Gastroesophageal sphincter (tissue), 4 donors: ENCODE measurements at places on chromosomes 5 and 9.

DNA sequence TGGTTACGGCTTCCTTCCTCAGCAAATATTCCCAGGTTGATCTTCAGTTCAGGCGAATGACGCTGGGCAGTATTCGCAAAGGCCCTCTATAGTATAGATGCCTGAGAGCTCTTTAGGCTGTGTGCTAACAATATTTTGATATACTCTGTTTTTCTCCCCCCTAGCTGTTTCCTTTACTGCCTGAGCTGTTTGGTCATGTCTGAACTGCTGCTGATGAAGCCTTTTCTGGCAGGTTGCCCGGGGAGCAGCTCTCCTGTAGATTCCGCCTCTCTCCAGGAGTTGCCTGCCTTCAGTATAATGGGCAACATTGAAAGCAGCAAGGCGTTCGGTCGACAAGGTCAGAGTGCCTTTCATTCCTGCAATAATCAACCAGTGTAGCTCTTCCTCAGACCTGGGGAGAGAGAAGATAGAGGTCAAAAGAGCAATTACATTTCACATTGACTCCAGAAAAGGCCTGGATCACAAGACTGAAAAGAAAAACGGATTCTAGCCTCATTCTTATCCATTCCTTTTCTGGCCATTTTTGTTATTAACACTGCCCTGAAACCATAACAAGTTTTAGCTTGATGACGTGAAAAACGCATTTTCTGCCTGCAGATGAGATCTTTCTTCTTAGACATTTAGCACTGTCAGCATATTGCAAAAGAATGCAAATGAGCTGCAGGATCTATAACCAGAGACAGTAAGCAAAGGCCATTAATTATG, 60.1 kb upstream of the ZNF608 start:
- no peaks in the 10 kb centered on the region for H3K36me3 ChIP-seq
- no peaks in the 10 kb centered on the region for H3K27me3 ChIP-seq
- peaks cover 14% of the 10 kb centered on the region for H3K4me1 ChIP-seq
- ATAC-seq, result peak; percentile 60
- H3K4me3 ChIP-seq, result no peak overlapping the region

GRCh38 chr5:37873988-37874387, 34.1 kb upstream of the GDNF start:
- H3K4me3 ChIP-seq, result no peak overlapping the region
- H3K27ac ChIP-seq, result no peak overlapping the region
- ATAC-seq, result no peak

- no peaks in the 10 kb centered on the region for H3K4me1 ChIP-seq
- no peak for ATAC-seq
- H3K36me3 ChIP-seq, result no peaks in the 10 kb centered on the region
These were observed 1242.0 kb upstream of the ACO1 start for GRCh38 chr9:31142456-31142855.

- H3K27me3 ChIP-seq, result no peaks in the 10 kb centered on the region
- no peaks in the 10 kb centered on the region for H3K36me3 ChIP-seq
- H3K4me3 ChIP-seq, result no peak overlapping the region
- no peaks in the 10 kb centered on the region for H3K4me1 ChIP-seq
These were observed 11.2 kb downstream of the ALG2 start for GRCh38 chr9:99210572-99210971.

DNA sequence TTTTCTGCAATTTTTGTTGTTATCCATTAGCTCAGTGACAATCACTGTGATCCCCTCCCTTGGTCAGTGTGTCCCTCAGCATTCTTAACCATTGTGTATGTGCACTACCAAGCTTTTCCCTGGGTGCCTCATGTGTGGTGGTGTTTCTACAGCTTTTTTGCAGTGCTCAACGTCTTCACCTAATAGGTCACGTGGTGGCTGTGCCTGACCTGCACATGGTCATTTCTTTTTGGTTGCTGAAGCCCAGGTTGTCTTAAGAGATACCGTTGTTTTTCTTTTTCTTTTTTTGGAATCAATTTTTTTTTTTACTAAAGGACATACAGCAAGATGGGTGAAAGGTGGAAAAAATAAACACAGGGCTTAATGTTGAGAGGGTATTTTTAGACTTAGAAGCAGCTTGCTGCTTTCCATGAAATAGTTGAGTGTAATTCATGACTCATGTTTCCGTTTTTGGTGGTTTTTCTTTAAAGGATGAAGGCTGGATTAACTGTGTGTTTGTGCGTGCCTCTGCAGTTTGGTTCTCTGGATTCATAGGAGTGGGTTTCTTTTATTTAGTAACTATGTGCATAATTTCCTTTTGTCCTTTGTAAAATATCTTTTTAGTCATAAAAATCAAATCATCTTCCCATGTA, 22.2 kb downstream of the SH3GL2 start:
- H3K4me1 ChIP-seq, result no peaks in the 10 kb centered on the region
- no peak overlapping the region for H3K4me3 ChIP-seq
- no peaks in the 10 kb centered on the region for H3K27me3 ChIP-seq
- H3K36me3 ChIP-seq, result no peaks in the 10 kb centered on the region

GRCh38 chr9:3401221-3401954, 124.4 kb downstream of the RFX3 start:
- no peak overlapping the region for H3K27ac ChIP-seq
- no peaks in the 10 kb centered on the region for H3K27me3 ChIP-seq
- no peaks in the 10 kb centered on the region for H3K36me3 ChIP-seq
- ATAC-seq, result no peak

DNA sequence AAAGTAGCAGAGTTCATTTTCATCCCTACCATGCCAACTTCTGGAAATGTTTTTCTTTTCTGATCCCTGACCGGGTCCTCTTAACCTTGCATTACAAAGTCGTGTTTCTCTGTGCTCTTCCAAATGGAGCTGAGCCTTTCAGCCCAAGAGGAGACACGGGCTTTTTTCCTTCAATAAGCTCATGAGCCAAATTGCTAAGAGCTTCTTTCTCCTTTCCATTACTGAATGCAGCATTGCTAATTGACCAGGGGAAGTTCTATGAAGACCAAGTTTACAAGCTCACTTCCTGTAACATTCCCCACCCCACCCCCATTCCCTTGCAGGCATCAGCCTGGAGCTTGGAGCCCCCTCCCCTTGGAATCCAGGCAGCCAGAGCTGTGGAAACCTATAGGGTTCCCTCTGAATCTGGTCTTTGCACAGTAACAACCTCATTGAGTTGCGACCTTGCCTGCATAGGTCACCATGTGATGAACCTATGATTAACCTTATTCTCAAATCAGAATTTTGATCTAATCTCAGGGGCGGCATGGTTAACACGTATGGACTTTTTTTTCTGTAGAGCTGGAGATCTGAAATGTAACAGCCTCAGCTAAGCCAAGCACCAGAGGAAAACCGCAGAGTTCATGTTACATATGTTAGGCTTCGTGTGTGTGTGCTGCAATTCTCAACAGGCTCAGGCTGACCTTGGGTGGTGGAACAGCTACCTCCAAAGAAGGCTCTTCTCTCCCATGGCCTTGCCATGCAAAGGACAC, 395.7 kb upstream of the ZNF462 start:
- H3K27ac ChIP-seq, result no peak overlapping the region
- H3K36me3 ChIP-seq, result no peaks in the 10 kb centered on the region
- no peak overlapping the region for H3K4me3 ChIP-seq
- ATAC-seq, result no peak
- H3K4me1 ChIP-seq, result no peaks in the 10 kb centered on the region

DNA sequence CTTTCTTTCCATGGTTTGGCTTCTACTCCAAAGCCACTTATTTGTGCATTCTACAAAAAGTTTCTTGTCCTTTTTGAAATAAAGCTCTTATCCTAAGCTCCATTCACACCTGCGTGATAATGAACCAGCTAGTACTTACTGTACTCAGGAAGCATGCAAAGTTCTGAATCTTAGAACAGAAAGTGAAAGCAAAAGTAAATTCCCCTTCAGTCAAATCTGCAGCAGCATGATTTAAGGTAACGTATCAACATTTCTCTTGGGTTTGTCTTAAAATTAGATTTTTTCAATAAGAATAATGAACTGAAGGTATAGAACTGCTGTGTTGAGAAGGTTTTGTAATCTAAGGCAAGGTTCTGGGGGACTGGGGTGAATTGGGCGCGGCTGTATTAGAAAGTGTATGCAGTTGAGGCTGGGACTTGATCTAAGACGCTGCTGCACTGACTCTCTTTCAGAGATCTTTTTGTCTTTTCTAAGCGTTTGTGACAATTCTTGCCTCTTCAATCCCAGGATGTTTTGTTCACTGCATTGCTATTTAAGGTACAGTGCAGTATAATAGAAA, at the start of gene ERAP2:
TSS of gene ERAP2 (plus strand) at position 209 of the 559 bp plus-strand sequence. CDS start 3,186 bp downstream, outside the sequence.
- peak within 1 kb of the TSS; percentile 83 for H3K27ac ChIP-seq
- H3K27me3 ChIP-seq, result no peaks in the 10 kb centered on the region
- no peaks in the 10 kb centered on the region for H3K4me1 ChIP-seq
- H3K4me3 ChIP-seq, result peak within 1 kb of the TSS; percentile 100
- peak; percentile 55 for ATAC-seq

DNA sequence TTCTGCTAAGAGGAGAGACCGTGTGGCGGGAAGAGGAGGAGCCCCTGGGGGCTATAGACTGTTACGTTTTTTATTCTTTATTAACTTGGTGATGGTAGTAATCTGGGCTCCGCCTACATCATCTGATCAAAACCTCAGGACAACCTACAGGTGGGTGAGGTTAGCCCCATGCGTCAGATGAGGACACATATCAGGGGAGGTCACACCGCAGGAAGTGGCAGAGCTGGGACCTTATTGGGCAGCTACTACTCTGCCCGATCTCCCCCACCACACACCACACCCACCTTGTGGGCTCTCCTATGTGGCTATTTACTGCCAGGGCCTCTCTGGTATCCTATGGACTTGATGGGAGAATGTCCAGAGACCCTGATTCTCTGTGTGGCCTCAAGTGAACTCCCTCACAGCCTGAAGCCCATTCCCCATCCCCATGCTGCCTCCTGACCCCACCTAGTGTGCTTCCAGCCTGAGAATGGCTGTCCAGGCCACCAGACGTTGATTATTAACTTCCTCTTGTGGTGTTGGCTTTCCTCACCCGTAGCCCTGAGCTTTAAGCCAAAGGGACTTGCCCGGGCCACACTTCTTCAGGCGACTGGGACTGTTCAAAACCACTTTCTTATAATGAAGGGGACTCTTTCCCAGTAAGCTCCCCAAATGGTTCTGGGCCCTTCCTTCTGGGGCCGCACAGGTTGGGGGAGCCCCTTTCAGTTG, 8.2 kb downstream of the UNC5A start:
- peak overlapping the region; percentile 44 for H3K4me3 ChIP-seq
- H3K36me3 ChIP-seq, result no peaks in the 10 kb centered on the region
- H3K27ac ChIP-seq, result no peak overlapping the region
- no peak for ATAC-seq

- no peak for ATAC-seq
- H3K36me3 ChIP-seq, result peaks cover 77% of the 10 kb centered on the region
These were observed 94.4 kb downstream of the MTREX start for GRCh38 chr5:55402199-55402598.

DNA sequence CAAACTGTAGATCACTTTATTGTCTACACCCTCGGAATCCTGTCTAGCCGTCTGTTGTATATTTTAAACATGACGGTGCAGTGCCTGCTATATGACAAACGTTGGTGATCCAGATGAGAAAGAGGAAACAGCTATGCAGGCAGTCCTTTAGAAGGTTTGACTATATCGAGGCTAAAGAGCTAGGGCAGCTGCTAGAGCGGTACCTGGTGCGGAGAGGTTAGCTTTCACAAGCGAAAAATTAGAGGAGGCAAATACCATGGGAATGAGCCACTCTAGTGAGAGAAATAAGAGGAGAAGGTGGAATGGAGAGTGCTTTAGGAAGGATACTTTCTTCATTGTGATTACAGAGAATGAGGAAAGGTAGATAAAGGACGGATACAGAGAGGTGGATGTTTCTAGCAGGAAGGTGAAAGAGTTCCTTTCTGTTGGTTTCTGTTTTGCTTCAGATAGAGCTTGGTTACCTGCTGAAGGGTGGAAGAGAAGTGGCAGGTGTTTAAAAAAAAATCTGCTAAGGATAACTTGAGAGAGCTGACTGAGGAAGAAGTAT, 959 bp upstream of the FBXL17 start:
- peak overlapping the region; percentile 87 for H3K4me3 ChIP-seq
- no peaks in the 10 kb centered on the region for H3K36me3 ChIP-seq
- no peaks in the 10 kb centered on the region for H3K27me3 ChIP-seq
- ATAC-seq, result no peak
- H3K4me1 ChIP-seq, result peaks cover 3% of the 10 kb centered on the region

DNA sequence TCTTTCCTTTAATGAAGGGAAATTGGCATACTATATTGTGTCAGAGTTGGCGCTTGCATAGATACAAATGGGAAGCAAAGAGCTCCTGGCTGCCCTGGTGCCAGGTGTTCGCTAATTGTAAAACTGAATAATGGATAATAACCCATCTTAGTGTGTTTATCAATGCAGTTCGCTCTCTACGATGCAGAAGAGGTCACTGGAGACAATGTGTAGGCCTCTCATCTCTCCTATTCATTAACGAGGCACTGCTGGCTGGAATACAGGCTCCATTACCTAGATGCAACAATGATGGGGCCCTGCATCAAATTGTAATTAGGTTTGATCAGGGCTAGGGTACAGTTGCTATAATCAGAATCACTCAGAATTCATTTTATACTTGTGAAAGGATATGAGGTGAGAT, 171.0 kb downstream of the RMI1 start:
- no peak overlapping the region for H3K4me3 ChIP-seq
- H3K4me1 ChIP-seq, result peaks cover 3% of the 10 kb centered on the region
- no peaks in the 10 kb centered on the region for H3K36me3 ChIP-seq
- no peaks in the 10 kb centered on the region for H3K27me3 ChIP-seq
- no peak overlapping the region for H3K27ac ChIP-seq

DNA sequence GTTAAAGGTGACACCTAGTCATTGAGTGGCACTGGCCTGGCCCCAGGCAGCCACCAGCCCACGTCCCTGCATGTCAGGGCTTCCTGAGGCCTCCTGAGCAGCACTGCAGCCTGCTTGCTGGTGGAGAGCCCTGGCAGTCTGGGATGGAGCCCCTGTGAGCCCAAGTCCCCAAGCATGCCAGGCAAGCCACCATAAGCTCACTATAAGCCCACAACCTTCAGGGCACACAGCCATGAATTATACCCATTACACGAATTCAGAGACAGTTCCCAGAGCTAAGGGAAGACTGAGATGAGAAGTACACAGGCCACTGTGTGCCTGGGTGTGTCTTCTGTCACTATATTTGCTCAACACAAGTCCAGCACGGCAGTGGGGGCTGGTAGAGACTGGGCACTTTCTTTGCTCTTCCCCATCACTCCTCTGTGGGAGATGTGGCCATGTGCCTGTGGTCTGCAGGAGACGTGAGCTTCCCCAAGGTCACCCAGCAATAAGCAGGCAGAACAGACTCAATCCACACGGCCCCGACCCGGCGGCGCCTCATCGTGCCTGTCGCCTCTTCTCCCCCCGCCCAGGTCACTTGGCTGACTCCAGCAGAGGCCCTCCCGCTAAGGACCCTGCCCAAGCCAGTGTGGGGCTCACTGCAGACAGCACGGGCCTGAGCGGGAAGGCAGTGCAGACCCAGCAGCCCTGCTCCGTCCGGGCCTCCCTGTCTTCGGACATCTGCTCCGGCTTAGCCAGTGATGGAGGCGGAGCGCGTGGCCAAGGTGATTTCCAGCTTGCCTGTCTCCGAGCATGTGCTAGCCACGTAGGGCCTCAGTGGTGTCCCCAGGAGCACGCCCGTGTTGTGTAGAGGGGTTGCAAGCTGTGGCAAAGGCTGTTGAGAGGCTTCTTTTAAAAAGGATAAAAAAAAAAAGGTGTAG, 114.8 kb downstream of the WNK2 start:
- H3K27me3 ChIP-seq, result no peaks in the 10 kb centered on the region
- peaks cover 18% of the 10 kb centered on the region for H3K4me1 ChIP-seq
- ATAC-seq, result no peak
- H3K27ac ChIP-seq, result no peak overlapping the region
- no peaks in the 10 kb centered on the region for H3K36me3 ChIP-seq
